Activated gamma-delta T cell treated with Interleukin-2 at 50 U/mL for 16 hours (primary cell): ENCODE measurements at places on chromosomes 13 and 19.
A peak's percentile ranks its signal among the peaks of the same experiment; 100 is the strongest.

DNA sequence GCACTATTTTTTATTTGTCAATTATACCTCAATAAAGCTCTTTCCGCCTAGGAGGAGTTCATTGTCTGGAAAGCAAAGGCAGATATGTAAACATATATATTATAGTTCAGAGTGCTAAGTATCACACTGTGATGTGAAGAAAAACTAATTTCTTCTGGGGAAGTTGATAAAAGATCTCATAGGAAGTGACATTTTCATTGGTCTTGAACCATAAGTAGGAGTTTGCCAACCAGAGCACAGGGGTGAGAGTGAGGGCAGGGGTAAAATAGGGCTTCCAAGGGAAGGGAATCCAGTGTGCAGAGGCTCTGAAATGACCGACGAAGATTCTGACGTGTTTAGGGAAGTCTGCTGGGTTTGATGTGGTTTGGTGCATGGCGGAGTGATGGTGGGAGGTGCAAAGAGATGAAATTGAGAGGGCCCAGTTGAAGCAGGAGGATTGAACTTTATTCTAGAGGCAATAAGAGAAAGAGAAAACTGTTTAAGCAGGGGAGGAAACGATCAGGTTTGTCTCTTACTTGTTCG, 780 bp upstream of the GTF2F2 start:
- DNase-seq, result peak; percentile 59

DNA sequence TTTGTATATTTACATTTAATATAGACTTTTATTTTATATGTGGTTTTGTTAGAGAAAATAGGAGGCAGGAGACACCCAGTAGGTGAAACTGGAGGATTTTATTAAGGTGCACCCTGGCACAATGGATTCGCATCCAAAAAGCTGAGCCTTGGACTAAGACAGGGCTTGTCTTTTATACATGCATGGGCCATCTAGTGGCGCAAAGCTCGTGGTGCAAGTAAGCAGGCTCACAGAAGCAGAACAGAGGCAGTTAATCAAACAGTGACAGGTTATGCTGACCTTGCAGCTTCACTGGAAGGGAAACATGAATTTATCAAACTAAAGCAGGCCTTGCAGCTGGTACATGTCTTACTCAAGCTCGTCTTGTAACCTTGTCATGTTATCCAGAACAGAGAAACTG, 58.8 kb upstream of the ZNF681 start:
- DNase-seq, result peak; percentile 23

GRCh38 chr19:31511098-31511497, 161.9 kb upstream of the TSHZ3 start:
- no peak for DNase-seq

DNA sequence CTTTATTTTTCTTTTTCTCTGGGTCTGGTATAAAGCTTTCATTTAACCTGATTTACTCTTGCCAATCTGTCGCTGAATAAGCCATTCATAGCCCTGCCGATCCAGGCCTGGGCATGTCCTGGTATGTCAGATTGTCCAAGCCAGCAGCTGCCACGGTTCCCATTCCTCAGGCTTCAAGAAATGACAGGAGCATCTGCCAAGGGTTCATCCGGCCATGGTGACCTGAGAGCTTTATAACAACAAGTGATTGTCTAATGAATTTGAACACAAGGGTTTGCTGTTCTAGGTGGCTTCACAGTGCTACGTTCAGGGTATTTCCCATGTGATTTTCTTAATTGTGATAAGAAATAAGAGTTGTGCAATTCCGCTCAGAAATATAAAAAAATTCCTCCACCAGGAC, 20.0 kb downstream of the PNMA8A start:
- DNase-seq, result no peak

DNA sequence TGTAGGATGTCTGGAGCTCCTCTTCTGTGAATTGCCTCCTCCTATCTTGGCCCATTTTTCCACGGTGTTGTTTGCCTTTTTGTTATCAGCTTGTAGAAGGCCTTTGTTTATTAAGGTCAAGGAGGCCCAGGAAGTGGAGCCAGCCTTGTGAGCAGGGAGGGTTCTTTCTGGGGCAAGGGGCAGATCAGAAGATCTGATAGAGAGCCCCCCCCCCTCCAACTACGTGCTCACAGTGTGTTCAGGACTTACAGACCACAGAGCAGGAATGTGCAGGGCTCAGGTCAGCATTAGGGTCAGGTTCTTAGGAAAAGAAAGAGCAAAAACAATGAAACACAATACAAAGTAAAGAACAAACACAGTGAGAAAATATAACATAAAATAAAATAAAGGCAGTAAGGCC, 59.4 kb downstream of the CCNE1 start:
- DNase-seq, result no peak

GRCh38 chr13:41859565-41859964, 101.3 kb downstream of the VWA8 start:
- DNase-seq, result no peak

GRCh38 chr19:45954156-45954555, 19.5 kb downstream of the NOVA2 start:
- DNase-seq, result no peak

DNA sequence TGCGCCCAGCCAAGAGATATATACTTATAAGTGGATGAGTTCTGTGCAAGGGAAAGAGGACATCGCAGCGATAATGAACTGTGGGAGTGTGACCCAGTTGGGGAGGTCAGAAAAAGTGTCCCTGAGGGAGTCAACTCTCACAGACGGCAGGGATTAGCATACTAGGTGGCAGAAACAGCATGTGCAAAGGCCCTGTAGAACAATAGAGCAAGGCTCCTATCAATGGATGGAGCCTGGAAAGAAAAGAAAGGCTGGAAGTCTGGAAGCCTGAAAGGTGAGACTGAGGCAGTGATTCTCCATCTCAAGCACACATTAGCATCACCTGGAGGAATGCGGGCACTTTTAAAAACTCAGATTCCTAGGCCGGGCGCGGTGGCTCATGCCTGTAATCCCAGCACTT, 21.4 kb upstream of the TNFSF14 start:
- DNase-seq, result no peak

GRCh38 chr19:46728693-46729339, 11.9 kb upstream of the PRKD2 start:
- DNase-seq, result peak; percentile 83

- DNase-seq, result no peak
These were observed 62.2 kb downstream of the UNC13A start for GRCh38 chr19:17625980-17626379.

- no peak for DNase-seq
These were observed 28.9 kb upstream of the CACTIN start for GRCh38 chr19:3655402-3656072.

- DNase-seq, result peak; percentile 49
These were observed 52.0 kb downstream of the KLF2 start for GRCh38 chr19:16376649-16377048.

DNA sequence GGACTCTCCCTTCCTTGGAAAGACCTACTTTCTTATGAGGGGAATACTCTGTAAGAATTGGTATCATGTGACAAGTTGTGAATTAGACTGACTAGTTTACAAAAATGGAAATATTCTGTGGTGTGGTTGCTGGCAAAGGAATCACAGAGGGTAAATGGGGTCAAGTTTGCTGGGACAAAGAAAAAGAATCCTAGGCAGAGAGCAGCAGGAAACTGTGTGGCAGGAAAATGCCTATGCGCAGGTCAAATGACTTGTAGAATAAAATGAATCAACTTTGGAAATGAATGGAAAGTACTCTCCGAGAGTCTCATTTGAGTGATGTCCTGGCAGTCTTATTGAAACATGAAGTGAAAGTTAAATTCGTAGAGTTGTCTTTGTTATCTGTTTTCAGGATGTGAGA, 1250.7 kb downstream of the UQCRFS1 start:
- DNase-seq, result no peak

- DNase-seq, result no peak
These were observed 291.4 kb downstream of the IRS2 start for GRCh38 chr13:109494925-109495369.

DNA sequence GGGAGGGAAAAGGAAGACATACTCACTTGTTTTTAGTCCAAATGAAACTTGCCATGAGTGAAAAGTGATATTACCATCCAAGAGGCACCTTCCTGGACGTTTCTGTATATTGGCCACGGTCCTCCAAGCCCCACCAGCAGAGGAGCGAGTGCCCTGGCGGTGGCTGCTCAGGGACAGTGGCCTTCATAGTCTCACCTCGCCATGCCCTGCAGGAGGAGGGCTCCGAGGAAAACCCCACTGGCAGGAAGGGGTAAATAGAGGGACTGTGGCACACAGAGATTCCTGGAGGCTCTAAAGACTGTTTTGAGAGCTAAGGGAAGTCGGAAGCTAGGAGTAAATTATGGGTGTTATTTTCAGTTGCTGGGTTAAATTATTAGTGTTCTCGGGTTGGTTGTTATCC, 98.4 kb upstream of the UBL3 start:
- DNase-seq, result no peak

- no peak for DNase-seq
These were observed 106.5 kb downstream of the TEX26 start for GRCh38 chr13:31038834-31039552.

- no peak for DNase-seq
These were observed 4.2 kb upstream of the ZNF91 start for GRCh38 chr19:23399443-23399842.

DNA sequence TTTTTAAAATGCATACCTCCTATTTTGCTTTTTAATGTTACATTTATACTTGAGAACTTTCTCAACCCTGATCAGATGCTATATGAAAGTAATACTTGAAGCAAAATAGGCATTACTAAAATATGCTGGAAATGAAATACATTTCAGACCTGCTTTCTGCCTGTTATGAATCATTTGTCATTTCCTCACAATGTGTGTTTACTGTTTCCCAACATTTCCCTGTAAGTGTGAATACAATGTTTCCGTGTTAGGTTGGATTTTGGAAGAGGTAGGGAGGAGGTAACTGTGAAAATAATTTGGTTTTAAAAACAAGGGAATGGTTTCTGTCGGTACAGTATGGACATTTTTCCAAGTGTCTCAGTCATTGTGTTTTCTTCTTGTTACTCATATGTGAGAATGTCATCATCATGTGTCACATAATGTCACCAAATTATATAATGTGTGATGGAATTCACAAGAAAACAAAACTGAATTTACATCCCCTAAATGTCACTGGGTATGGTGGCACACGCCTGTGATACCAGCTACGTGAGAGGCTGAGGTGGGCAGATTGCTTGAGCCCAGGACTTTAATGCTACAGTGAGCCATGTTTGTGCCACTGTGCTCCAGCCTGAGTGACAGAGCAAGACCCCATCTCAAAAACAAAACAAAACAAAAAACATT, 43.0 kb downstream of the ZAR1L start:
- DNase-seq, result no peak

- no peak for DNase-seq
These were observed 311.7 kb downstream of the TBC1D4 start for GRCh38 chr13:75170311-75170710.

DNA sequence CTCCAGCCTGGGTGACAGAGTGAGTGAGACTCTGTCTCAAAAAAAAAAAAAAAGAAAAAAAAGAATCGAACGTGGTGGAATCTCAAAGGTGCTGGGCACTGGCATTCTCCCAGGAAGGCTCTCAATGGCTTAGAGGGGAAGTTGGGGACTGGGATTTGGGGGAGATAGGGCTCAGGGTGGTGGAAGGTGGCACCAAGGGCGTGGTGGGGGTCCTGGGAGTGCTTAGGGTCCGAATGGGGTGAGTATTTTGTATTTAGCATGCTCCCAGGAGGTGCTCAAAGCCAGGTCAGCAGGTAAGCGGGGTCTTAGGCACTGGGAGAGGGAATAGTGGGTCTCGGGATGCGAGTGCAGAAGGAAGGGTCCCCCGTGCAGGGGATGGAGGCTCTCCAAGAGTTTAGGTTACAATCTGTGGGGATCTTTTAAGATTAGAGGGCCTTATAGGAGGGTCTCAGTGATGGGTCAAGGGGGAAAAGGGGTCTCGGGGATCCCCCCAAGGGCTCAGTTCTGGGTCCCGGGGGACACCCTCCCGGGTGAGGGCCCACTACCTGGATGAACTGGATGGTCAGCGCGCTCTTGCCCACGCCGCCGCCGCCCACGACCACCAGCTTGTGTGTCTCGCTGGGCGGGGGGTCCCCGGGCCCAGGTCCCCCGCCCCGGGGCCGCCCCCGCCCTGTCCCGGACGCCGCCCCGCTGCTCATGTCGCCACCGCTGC, 386 bp downstream of the RRAS start:
- DNase-seq, result no peak

DNA sequence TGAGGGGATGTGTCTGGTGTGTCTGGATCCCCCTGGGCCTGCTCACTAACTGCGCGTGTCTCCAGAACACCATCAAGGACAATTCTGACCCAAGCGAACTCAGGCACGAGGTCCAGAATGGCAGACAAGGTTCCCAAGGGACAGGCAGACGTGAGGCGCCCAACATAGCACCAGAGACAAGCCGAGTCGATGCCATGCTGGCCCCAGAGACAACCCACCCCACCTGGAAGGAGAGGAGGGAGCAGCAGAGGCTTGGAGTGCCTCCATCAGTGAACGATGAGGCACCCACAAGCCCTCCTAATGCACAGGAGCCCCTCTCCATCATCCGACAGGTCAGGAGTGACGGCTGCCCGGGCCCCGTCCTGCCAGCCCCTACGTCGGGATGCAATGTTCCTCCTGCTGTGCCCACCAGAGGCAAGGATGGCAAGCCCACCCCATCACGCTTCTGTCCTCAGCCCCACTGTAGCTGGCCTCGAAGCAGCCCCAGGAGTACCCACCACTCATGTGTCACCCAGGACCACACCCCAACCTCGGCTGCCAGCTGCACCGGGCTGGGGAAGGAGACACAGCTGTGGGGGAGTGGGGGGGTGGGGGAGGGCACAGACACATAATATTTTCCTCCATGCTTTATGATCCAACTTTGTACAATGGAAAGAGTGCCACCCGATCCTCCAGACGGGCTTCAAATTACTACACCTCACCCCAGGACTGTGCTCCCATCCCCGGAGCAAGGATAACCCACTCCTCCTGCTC, 11.8 kb downstream of the AP3D1 start:
- DNase-seq, result no peak

DNA sequence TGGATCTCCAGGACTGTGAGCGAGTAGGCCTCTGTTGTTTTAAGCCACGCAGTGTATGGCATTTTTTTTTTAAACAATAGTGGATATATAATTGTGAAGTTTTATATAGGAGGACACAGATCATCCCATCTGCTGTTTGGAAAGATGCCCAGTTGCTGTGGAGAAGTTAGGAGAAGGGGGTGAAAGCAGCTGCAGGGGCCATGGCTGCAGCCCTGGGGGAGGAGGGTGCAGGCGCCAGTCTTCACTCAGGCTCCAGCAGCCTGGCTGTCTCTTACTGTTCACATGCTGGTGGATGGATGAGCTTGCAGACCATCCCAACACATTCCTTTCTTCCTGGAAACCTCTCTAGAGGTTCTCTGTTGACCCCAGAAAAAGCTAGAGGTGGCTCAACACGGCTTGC, 242.3 kb downstream of the TEX29 start:
- no peak for DNase-seq

GRCh38 chr19:16327169-16327475, 2.5 kb downstream of the KLF2 start:
- no peak for DNase-seq

DNA sequence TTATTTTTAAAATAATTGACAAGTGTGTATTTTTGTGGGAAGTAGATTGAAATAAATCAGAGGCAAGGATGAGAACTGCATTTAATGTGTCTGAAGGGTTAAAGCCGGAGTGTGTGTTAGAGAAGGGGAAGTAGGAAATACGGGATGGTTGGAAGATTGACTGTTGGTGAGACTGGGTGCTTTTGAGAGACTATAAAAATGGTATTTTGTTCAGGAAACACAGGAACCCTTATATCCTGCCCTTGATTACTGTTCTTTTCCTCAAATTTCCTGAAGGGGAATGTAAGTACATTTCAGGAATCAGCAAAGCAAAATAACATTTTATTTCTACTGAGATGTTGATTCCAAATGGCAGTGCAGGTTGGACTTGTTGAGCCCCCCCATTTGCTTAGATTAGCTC, 15.1 kb downstream of the IFT88 start:
- DNase-seq, result no peak
